Stimulated activated naive B cell treated with anti-CD40 and anti-IgM and Interleukin-4, amounts not matched to agents 10 μg/mL and 1 μg/mL and 100 μg/mL, for 72 hours (primary cell): ENCODE measurements at places on chromosomes 4 and X.

- DNase-seq: no peak
Measured at GRCh38 chr4:40648742-40649281, 19.1 kb upstream of the RBM47 start.

DNA sequence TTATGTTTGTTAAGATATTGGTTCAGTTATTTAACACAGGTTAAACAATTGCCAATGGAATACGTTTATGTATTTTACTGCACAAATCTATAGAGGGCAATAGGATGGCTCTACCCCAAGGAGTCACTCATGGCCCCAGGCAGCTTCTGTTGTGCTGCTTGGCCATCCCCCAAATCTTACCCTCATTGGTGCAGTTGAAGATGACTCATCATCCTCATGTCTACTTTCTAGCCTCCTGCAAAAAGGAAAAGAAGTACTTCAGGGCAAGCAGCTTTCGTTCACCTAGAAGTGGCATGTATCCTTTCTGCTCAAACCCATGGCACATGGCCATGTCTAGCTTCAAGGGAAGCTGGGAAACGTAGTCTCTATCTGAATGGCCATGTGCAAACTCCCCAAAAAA lies 14.2 kb downstream of the PHOX2B start:
- DNase-seq: no peak

GRCh38 chrX:9927698-9928482 lies 39.3 kb upstream of the CLDN34 start:
- DNase-seq: no peak

DNA sequence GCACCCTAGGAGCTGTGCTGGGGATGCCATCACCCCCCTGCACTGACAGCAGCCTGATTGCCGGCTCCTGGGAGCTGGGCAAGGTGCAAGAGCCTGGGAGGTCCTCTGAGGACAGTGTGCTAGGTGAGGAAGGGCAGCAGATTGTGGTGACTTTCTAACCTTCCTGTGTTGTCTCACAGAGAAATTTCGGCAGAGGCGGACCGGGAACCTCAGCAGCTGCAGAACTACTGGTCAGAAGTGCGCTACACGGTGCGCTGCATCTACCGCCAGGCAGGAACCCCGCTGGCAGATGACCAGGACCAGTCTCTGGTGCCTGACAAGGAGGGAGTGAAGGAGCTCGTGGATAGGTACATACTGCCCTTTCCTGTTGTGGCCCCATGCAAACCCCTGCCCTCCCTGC lies 89.8 kb downstream of the FAM193A start:
- DNase-seq: no peak

DNA sequence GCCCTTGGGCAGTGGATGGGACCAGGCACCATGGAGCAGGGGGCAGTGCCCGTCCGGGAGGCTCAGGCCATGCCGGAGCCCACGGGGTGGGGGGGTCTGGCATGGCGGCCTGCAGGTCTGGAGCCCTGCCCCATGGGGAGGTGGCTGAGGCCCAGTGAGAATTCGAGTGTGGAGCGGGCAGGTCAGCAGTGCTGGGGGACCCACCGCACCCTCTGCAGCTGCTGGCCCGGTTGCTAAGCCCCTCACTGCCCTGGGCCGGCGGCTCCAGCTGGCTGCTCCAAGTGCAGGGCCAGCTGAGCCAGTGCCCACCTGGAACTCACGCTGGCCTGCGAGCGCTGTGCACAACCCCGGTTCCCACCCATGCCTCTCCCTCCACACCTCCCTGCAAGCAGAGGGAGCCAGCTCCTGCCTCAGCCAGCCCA lies 1157.9 kb upstream of the ADGRL3 start:
- DNase-seq: no peak

DNA sequence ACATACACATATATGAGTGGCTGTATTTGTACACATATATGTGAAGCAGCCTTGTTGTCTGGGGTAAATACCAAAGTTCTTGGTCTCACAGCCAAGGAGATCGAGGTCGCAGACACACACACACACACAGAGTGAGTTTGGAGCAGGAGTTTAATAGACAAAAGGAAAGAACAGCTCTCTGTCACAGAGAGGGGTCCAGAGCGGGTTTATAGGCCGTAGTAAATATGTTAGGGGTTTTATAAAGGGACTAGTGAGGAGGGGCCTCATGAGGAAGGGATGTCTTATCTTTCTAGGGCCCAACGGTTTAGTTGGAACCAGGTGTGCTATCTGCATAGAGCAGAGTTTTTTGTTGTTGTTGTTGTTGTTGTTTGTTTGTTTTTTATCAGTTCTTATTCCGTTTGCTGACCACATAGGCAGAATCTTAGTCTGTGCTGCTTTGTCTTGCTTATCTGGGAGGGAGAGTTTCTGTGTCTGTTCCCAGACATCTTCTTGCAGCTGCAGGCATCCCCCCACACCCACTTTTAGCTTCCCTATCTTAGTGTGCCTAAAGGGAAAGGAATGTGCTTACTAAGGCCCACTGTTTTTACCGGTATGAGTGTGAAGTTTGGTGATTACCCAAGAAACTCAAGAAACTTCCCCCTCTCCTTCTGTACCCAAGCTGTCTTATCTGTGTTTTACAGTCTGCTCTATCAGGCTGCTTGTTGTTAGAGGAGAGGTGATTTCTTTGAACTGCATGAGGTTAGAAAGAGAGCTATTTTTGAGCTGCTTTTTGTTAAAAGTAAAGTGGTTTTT lies 91.9 kb downstream of the TENT5D start:
- no peak for DNase-seq

GRCh38 chr4:164997324-164997723 lies 19.9 kb upstream of the TRIM61 start:
- no peak for DNase-seq

DNA sequence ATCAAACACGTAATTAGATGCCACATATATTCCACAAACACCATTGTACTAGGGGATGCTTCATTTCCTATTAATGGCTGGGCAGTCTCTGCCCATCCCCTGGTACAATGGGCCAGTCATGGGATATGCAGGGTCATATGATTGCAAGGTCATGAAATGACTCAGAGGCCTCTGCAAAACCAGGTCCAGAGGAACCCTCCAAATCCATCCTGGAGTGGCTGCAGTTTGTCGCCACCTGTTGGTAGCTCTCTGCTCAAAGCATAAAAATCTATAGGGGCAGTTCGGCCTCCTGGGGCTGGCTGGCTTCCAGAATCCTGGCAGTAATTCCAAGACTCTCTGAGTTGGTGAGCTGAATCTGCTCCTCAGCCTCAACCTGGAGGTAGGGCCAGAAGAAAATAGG lies 22.9 kb upstream of the PUDP start:
- no peak for DNase-seq

- DNase-seq: no peak
Measured at GRCh38 chr4:127829014-127829413, 46.9 kb downstream of the HSPA4L start.
